ENCODE measurements at places on chromosomes 12 and 14. TPM values are rescaled to one million over a fixed set of nuclear protein-coding genes. Genes with fewer than 3 reads are reported as not detected.

Gene LGALS3
- total RNA-seq: 122 TPM

Gene INSM2
- not detected for total RNA-seq

DNA sequence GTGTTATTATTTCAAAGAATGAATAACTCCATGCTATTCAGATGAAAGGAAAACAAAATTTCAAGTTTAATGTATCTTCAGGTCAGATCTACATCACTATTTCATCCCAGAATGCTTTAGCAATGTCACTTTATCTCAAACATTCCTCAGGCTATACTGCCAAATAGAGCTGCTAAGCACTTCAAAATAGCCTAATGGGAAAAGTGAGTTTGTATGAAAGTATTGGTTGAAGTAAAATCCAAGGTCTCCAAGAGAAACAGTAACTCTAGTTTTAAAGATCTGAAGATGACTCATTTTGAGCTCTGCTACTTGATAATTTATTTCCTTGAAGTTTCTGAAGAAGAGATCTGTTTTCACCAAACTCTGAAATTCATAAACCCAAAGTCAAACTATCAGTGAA is 466.2 kb upstream of the FOXG1 start:
- H3K27me3 ChIP-seq: no peaks in the 10 kb centered on the region
- no peaks in the 10 kb centered on the region for H3K36me3 ChIP-seq
- H3K4me1 ChIP-seq: no peaks in the 10 kb centered on the region
- DNase-seq: no peak
- no peak overlapping the region for H3K4me3 ChIP-seq
- no peak overlapping the region for H3K27ac ChIP-seq

GRCh38 chr12:121530600-121531355 is 50.0 kb downstream of the KDM2B start:
- no peak for DNase-seq
- H3K27me3 ChIP-seq: no peaks in the 10 kb centered on the region
- H3K36me3 ChIP-seq: no peaks in the 10 kb centered on the region
- no peaks in the 10 kb centered on the region for H3K4me1 ChIP-seq

GRCh38 chr12:6285063-6285477 is 25.4 kb upstream of the PLEKHG6 start:
- no peak overlapping the region for H3K4me3 ChIP-seq
- H3K27ac ChIP-seq: no peak overlapping the region
- no peaks in the 10 kb centered on the region for H3K27me3 ChIP-seq
- H3K4me1 ChIP-seq: peaks cover 40% of the 10 kb centered on the region
